SJCRH30 (cell line): ENCODE measurements at places on chromosomes 6 and 20. TPM values are rescaled to one million over a fixed set of nuclear protein-coding genes. Genes with fewer than 3 reads are reported as not detected.

- no peak for DNase-seq
Measured at GRCh38 chr6:139007428-139007827, 19.4 kb upstream of the REPS1 start.

- DNase-seq = no peak
Measured at GRCh38 chr20:50115041-50115512, 2.1 kb upstream of the UBE2V1 start.

Gene MCCD1
- not detected in 2 replicates for total RNA-seq

DNA sequence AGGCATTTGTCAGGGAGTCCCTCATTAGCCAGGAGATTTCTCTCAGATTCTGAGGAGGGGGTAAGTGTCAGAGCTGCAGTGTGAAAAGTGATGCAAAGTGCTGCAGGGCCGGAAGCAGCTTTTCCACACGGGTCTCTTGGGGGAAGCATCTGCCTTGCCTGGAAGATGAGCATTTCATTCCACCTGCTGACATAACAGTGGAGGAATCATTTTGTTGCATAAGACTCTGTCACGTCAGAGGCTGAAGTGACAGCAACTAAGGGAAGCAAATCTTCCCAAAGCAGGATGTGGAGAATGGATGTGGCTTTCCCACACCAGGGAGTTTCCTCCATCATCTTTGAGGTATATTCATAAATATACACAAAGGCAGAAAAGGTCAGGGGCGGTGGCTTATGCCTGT lies 22.8 kb downstream of the DCBLD1 start:
- DNase-seq = no peak

- DNase-seq = no peak
Measured at GRCh38 chr20:24318569-24319352, 150.7 kb upstream of the SYNDIG1 start.

- DNase-seq = no peak
Measured at GRCh38 chr6:132368916-132369481, 32.3 kb downstream of the MOXD1 start.

GRCh38 chr6:9834233-9834632 lies 580.6 kb downstream of the TFAP2A start:
- DNase-seq = no peak

Gene GNAS-AS1
- total RNA-seq = not detected in 2 replicates

Gene BPI
- total RNA-seq = 0.06 TPM in 1 of 2 replicates, not detected in the other

GRCh38 chr6:29763491-29764289 lies 40.5 kb downstream of the HLA-F start:
- DNase-seq = no peak

DNA sequence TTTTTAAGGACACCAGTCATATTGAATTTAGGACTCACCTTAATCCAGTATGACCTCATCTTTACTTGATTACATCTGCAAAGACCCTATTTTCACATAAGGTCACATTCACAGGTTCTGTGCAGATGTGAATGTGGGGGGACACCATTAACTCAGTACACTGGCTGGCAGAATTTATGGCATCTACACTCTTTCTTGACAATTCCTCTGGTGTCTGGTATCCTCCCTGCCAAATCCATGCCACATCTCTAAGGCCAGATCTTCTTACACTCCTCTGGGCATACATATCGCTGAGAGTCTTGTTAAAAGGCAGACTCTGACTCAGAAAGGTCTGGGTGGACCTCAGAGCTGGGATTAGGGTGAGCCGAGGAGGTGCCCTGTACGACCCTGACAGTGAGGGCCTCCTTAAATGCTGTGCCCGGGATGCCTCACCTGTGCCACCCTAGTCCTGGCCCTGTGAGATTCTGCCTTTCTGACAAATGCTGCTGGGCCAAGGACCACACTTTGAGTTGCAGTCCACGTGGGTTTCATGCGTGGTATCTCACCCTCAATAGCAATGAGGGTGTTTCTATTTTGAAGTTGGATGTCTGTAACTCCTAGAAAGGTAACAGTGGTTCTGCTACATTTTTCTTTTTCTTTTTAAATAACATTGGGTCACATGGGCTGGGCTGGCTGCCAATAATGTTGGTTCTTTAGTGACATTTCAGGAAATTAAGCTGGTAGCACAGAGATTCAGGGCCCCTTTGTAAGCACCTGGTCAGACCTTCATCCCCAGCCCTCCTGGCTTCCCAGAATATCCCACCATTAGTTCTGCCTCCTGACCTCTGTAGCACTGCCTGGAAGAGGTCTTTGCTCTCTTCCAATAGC lies 17.2 kb upstream of the LRRN4 start:
- DNase-seq = no peak

GRCh38 chr6:24613361-24614042 lies 32.5 kb downstream of the KIAA0319 start:
- DNase-seq = no peak

- DNase-seq = no peak
Measured at GRCh38 chr6:14620522-14620921, 502.9 kb downstream of the CD83 start.

GRCh38 chr6:63635215-63635587 lies 401 bp upstream of the PHF3 start:
- no peak for DNase-seq

DNA sequence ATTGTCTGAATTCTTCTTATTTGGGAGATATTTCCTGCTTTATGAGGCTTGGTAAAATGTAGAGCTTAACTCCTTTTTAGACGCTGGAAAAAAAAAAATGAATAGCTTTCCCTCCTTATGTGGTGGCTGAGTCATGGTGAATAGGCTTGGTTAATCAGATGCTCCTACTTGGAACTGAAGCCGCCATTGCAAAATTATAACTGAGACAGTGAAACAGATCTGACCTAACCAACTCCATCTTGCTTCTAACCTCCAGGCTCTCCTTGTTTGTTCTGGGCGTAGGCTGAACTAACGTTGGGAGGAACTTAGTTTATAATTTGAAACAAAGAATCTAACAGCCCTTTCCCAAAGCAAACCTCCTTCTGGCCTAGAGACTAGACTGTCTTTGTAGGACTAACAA lies 43.2 kb upstream of the PLCB4 start:
- no peak for DNase-seq

Gene CBFA2T2
- total RNA-seq = 14.2 and 14.9 TPM in 2 replicates

Gene GPR6
- not detected in 2 replicates for total RNA-seq

GRCh38 chr6:33839399-33840047 lies 35.7 kb upstream of the MLN start:
- peak; percentile 64 for DNase-seq

Gene BTN1A1
- total RNA-seq = 0.04 TPM in 1 of 2 replicates, not detected in the other

Gene TCF15
- total RNA-seq = not detected in 2 replicates

- DNase-seq = peak; percentile 10
Measured at GRCh38 chr6:100823041-100823440, 58.1 kb downstream of the ASCC3 start.

GRCh38 chr6:145603991-145604390 lies 131.3 kb downstream of the EPM2A start:
- DNase-seq = no peak

GRCh38 chr20:50346374-50347283 lies 156.0 kb downstream of the CEBPB start:
- peak; percentile 58 for DNase-seq

GRCh38 chr6:35973670-35974222 lies 50.7 kb downstream of the SLC26A8 start:
- DNase-seq = no peak

- DNase-seq = no peak
Measured at GRCh38 chr20:48406912-48407340, 420.9 kb downstream of the PREX1 start.

GRCh38 chr6:5989141-5989723 lies 17.5 kb downstream of the NRN1 start:
- no peak for DNase-seq

Gene MROH8
- total RNA-seq = 2.0 and 2.1 TPM in 2 replicates

GRCh38 chr6:105678516-105678915 lies 275.6 kb upstream of the PREP start:
- no peak for DNase-seq

Gene PTGIS
- total RNA-seq = 0.28 and 0.56 TPM in 2 replicates

Gene SNPH
- total RNA-seq = 2.9 and 3.0 TPM in 2 replicates

- DNase-seq = no peak
Measured at GRCh38 chr6:123616942-123617341, 19.8 kb downstream of the TRDN start.

- no peak for DNase-seq
Measured at GRCh38 chr20:1331801-1332453, 3.0 kb upstream of the SDCBP2 start.

Gene CRIP3
- total RNA-seq = not detected in 2 replicates

Gene PHACTR1
- 0.14 and 0.20 TPM in 2 replicates for total RNA-seq

DNA sequence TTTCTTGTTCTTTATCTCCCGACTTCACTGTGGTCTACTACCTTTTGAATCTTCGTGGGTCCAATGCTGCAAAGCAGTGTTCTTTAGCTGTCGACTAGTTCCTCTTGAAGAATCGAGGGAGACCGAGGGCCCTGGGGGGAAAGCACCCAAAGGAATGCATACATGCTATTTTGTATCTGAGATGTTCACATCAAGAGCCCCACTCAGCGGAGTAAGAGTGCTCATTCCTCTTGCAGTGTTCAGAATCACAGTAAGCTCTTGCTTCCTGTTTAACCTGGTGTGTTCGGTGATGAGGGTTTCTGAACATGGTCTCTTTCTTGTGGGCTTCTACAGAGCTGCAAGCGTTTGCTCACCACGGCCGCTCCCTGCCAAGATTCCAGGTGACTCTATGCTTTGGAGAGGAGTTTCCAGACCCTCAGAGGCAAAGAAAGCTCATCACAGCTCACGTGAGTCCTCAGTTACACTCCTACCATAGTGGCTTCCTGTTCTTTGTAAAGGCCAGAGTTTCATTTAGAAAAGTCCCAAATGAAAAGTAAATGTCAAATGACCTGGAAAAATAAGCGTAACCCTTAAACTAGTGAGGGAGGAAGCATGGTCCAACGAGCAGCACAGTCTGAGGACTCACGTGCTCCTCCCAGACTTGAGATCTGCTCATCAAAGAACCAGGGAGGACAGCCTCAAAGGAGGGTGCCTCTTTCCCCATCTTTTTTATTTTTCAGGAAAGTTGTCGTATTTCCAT lies 13.3 kb downstream of the IRF4 start:
- no peak for DNase-seq

- DNase-seq = no peak
Measured at GRCh38 chr20:48702455-48702913, 125.3 kb downstream of the PREX1 start.

Gene SPTLC3
- not detected in 2 replicates for total RNA-seq

Gene EPB41L1
- 6.7 and 8.0 TPM in 2 replicates for total RNA-seq

- DNase-seq = no peak
Measured at GRCh38 chr6:37317312-37318038, 36.3 kb upstream of the RNF8 start.

DNA sequence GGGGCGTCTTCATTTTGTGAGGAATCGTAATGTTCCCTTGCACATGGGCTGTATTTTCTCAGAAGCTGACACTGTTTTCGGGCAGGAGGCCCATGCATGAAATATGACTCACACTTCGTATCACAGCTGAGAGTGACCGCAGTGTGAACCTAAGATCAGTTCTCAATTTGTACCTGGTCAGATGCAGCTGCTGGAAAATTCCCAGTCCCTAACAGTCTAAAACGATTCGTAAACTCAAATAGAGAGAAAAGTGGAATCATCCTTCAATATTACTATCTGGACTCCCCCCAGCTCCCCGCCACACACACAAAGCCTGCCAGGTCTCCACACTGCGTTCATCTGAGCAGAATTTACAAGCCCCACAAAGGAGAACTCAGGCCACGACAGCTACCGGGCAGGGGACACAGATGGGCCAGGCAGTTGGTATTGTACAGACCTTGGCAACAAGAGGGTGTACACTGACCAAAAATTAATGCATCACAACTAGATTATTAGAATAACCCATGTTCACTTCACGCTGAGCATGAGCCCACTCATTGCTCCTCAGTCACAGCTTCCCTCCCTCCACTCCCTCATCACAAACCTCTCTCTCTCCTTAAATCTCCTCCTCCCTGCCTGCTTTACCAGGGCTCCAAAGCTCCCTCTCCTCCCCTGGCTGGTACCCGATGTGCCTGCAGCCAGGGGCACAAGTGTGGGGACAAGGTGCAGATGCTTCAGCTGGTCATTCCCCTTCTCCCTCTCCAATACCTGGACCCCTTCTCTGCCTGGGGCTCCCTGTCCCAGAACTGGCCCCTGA lies 488.4 kb downstream of the PREX1 start:
- DNase-seq = peak; percentile 84

Gene PGC
- total RNA-seq = not detected in 2 replicates

Gene DAAM2
- total RNA-seq = 3.5 and 3.6 TPM in 2 replicates

Gene IP6K3
- total RNA-seq = 10.3 and 11.2 TPM in 2 replicates

- no peak for DNase-seq
Measured at GRCh38 chr6:165206798-165207197, 102.6 kb downstream of the C6orf118 start.

Gene STAU1
- total RNA-seq = 133 and 135 TPM in 2 replicates

DNA sequence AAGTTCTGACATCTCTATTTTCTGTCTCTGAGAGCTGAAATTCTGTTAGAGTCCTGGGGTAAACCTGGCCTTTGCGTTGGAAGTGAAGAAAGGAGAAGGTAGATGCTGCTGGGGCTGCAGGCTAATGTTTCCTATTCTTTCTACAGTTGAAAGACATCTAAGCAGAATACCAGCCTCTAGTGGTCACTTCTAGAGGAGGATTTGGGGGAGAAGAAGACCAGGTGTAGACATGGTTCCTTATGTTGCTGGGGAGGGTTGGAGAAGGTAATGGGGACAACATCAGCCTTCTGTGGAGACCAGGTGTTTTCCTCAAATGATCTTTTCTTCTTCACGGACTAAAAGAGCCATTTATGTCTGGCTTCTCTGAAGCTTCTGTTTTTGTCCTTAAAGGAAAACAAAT lies 62.6 kb downstream of the BTBD3 start:
- DNase-seq = no peak

Gene CCND3
- total RNA-seq = 150 and 159 TPM in 2 replicates

DNA sequence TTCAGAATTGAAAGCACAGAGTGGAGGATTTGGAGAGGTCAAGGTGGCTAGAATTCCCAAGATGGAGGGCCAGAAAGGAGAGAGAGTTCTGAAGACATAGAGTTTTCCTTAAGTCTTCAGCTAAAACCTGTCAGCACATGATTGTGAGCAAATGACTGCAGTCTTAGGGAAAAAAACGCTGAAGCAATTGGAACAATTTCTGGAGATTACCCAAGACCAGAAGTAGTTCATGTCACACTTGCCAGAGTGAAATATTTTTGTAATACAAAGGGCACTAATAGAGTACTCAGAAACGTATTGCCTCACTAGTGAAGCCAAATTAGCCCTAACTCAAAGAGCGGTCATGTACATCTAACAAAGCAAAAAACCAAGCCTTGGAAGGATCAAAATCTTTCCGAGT lies 541.3 kb upstream of the MARCKS start:
- DNase-seq = no peak

DNA sequence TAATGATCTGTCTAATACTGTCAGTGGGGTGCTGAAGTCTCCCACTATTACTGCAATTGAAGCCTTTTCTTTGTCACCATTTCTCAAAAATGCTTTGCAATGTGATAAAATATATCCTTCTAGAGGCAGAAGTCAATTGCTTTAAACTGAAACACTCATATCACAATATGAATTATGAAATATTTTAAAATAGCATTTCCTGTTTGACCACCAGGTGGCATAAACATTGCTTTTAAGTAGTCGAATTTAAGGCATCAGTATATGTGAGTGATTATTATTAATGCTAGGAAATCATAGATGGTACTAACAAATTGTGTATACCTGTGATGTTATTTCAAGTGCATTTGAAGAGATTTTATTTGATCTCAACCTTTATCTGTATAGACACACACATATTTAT lies 87.5 kb downstream of the MEI4 start:
- DNase-seq = peak; percentile 20
